NCI-H82 (cell line): ENCODE measurements at places on chromosomes 4 and X.

DNA sequence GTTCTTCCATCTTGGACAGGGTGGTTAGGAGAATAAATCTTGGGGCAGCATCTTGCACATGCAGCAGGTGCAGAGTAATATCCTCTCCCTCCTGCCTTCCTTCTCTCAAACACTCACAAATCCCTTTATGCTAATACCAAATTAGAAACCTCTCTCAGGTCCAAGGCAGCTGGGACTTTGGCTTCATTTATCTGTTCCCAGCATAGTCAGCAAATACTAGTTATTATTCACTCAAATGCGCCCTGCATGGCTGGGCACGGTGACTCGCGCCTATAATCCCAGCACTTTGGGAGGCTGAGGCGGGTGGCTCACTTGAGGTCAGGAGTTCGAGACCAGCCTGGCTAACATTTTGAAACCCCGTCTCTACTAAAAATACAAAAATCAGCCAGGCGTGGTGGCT lies 156.0 kb upstream of the GALNT7 start:
- peak; percentile 78 for DNase-seq

DNA sequence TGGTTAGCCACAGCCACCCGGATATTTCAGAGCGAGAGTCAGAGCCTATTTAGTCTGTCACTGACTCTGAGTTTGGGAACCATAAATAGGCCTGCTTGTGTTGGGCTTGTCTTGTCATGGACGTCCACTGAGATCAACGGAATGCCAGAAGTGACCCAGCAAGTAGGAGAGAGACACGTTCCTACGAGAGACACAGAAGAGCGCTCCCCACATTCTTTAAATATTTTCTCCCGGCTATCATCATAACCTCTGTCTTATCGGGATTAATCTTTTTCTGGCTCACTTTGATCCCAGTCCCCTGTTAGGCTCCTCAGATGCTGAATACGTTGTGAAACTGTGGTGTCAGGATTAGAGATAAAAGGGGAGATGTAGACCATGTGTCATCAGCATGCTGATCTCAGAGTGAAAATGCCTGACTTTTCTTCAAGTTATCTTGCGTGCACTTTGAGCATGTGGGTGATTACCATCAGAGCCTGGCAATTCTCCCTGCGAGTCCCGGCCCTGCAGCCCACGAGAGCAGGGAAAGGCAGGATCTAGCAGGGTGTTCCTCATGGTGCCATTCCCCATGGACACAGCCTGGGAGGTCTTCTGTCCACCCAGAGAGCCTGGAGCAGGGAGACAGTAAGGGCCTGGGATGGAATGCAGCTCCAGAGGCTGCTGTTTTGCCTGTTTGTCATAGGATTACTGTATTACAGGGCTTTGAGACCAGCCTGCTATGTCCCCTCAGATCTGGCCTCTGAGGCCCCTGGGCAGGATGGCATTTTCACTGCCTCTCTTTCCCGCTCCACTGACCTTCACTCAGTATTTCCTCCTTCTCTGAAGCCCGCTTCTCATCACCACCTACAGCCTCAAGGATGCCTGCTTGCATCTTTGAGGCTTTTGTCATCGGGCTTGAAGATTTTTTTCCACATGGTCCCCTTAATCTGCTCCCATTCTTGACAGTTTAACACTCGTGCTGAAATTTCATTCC lies 2.8 kb upstream of the TENM3 start:
- no peak for DNase-seq

- DNase-seq = no peak
These were observed 20.3 kb upstream of the DYNLT3 start for GRCh38 chrX:37867536-37868153.

DNA sequence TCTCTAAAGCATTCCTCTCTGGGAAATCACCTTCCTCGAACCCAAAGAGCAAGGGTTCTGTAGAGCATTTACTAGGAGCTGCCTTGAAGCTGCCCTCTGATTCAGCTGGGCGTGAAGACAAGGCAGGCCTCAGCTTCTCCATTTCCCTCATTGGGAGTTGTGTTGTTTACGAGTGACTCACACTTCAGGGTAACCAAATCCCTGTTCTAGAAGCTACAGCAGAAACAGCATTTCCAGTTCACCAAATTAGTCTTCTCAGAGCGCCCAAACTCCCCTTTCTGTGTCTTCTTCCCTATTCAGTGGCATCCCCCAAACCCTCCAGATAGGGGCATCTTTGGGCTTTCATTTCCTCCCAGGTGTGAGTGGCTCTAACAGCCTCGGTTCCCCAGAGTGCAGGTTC lies 863 bp upstream of the XPNPEP2 start:
- no peak for DNase-seq
